ENCODE measurements at places on chromosomes 5 and 9.

DNA sequence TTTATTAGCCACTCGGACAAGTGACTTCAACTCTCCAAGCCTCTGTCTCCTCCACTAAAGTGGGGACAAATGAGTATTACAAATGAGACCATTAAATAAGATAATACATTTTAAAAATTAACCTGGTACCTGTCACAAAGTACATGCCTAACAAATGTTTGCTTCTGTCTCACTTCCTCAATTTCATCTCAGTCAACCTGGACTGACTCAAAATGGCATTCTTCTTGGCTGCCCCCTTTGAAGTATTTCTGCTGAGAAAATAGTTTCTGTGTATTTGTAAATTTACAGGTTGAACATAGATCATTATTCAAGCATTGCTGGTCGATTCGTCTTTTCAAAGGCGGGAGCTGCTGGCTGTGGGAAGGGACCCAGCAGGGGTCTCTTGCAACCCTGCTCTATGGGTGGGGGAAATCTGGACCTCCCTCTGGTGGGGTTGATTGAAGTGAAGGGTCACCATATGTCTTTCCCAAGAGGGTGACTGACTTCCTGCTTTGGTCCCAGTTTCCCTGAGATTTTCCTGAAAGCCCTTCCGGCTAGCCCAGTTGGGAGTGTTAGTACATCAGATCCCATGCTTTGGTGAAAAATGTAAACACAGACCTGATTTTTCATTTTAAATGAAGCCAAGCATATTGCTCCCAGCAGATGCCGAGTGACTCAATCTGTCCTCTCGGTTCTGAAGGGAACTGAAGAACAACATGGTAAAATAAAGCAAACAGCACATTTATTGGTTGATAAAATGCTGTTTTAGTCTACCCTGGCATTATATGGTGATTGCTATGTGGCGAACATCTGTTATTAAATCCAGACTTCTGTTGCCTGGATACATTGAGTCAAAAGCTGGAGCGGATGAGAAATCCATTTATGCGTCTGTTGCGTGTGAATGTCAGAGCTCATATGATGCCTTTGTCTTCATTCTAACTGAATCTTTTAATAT, 73.0 kb downstream of the KCNIP1 start:
- DNase-seq: no peak

- DNase-seq: no peak
Observed at GRCh38 chr9:126550891-126551351, 62.8 kb upstream of the LMX1B start.

- DNase-seq: no peak
Observed at GRCh38 chr5:135218486-135218755, 180.6 kb downstream of the MACROH2A1 start.

DNA sequence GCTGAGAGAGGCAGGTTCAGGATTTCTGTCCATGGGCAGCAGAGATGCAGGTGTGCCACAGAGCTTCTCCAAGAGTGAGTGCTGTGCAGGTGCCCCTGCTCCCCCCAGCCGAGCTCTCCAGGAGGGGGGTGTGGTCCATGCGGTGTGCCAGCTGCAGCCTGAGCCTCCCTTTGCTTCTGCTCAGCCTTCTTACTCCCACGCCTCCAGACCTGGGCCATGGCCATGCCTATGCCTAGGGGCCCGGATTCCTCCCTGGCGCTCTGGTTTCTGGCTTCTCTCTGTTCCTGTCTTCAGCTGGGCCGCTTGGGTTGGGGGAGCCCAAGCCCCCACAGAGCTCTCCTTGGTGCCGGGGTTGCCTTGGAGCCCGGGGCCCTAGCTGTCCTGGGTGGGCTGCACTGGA, 133.3 kb downstream of the CACNA1B start:
- DNase-seq: no peak

- no peak for DNase-seq
Observed at GRCh38 chr9:136517950-136518349, 27.9 kb downstream of the NOTCH1 start.
